ENCODE measurements at places on chromosomes 6 and 20. TPM values are rescaled to one million over a fixed set of nuclear protein-coding genes. Genes with fewer than 3 reads are reported as not detected.
A peak's percentile ranks its signal among the peaks of the same experiment; 100 is the strongest.

The NKX2-2 gene
- total RNA-seq = not detected

The ZNF165 gene
- 1.1 TPM for total RNA-seq

The TLDC2 gene
- not detected for total RNA-seq

The ELOVL2 gene
- 0.59 TPM for total RNA-seq

The GSTA2 gene
- total RNA-seq = not detected

The PDCD2 gene
- total RNA-seq = 88.2 TPM

The VNN1 gene
- total RNA-seq = 0.24 TPM

The SIRPD gene
- total RNA-seq = 0.68 TPM

The HLA-DMA gene
- 10.1 TPM for total RNA-seq

The SIGLEC1 gene
- not detected for total RNA-seq

The SNAP25 gene
- total RNA-seq = 31.3 TPM

The BEND6 gene
- 24.6 TPM for total RNA-seq

The C6orf52 gene
- not detected for total RNA-seq

The ZBTB46 gene
- total RNA-seq = 3.4 TPM

DNA sequence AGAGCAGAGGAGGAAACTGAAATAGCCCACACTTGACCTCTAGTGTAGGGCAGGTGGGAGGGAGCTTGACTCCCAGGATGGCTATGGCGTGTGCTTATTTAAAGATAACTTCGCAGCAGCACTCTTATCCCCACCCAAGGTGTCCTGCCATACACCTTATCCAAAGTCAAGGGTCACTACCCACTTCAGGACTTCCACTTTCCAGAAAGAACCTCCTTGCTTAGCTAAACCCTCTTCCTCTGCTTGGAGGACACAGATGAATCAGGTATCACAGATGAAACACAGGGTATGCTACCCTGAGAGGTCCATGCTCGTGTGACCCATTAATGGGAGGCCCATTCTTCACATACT, 2.3 kb downstream of the RIN2 start:
- no peak for DNase-seq

- no peak for DNase-seq
Observed at GRCh38 chr6:21496706-21497105, 96.8 kb upstream of the SOX4 start.

GRCh38 chr6:159953091-159953601, 15.7 kb upstream of the IGF2R start:
- peak; percentile 36 for DNase-seq

GRCh38 chr6:129432738-129433137, 277.2 kb downstream of the ARHGAP18 start:
- DNase-seq = peak; percentile 13

DNA sequence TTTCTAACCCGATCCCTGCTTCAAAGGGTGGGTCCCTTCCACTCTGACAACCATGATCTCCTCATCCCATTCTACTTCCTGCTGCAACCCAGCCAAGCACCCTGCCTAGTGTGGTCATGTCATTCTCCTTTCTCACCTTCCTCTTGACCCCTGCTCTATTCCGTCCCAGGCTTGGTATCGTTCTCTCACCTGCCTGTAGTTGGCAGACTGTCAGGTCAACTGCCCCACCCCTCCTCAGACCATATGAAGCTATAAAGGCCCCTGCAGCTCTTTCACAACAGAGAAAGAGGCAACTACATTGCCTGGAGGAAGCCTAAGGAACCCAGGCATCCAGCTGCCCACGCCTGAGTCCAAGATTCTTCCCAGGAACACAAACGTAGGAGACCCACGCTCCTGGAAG, at the start of gene MUC21:
Gene MUC21, plus strand, starts transcription at position 280 of the 400 bp plus-strand sequence. CDS start 241 bp downstream, outside the sequence.
- no peak for DNase-seq

DNA sequence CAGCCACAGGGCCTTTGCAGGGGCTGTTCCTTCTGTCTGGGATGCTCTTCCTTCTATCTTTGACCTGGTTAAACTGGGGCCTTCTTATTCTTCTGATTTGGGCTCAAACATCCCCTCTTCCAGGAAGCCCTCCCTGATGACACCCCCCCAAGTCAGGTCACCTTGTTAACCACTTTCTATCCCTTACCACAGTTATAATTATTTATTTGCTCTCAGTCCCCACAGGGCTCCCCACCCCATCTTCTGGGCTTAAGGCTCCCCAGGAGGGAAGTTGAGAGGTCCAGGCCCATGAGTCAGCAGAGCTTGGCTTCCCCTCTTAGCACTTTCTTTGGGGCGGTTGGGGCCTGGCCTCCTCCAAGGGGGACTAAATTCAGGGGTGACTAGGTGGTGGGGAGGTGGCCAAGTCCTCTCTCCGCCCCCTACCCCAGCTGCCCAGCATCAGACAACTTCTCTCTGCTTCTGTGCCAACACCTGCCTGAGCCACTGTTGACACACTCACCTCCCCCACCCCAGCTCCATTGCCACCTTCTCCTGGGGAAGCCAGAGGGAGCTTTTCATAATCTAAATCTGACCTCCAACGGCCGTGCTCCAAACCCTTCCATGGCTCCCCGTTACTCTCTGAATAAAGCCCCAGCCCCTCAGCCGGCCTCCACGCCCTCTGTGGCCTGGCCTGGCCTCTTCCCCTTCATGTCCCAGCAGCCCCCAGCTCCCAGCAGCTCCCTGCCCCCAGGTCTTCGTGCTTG, 70.0 kb downstream of the CEBPB start:
- peak; percentile 40 for DNase-seq

DNA sequence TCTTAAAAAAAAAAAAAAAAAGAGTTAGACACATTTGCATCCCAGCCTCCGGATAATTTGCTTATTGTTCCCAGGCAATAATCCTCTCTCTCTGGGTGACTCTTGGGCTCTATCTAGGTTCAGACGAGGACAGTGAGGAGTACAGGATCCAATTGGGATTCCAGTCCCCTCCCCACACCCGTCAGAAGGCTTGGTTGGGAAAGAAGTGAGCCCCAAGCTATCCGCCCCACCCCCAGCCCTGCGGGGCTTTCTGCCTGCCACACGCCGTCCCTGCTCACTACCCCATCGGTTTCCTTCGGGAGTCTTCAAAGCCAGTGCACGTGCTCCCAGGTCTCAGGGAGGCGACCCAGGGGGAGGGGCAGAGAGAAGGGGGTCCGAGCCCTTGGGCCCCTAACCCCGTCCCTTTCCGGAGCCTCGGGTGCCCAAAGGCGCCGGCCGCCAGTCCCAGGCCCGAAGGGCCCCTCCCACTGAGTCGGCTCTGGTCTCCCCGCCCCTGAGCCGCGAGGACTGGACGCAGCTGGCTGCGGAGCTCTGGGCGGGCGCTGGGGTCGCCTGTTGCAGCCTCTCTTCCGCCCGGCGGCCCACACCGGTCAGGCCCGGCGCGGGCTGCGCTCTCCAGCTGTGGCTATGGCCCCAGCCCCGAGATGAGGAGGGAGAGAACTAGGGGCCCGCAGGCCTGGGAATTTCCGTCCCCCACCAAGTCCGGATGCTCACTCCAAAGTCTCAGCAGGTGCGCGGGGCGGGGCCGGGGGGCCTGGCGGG, 2.5 kb downstream of the MYMX start:
- peak; percentile 69 for DNase-seq

GRCh38 chr6:6665555-6666243, 77.2 kb downstream of the LY86 start:
- DNase-seq = no peak

GRCh38 chr6:167504385-167504961, 179.6 kb downstream of the TTLL2 start:
- DNase-seq = no peak

DNA sequence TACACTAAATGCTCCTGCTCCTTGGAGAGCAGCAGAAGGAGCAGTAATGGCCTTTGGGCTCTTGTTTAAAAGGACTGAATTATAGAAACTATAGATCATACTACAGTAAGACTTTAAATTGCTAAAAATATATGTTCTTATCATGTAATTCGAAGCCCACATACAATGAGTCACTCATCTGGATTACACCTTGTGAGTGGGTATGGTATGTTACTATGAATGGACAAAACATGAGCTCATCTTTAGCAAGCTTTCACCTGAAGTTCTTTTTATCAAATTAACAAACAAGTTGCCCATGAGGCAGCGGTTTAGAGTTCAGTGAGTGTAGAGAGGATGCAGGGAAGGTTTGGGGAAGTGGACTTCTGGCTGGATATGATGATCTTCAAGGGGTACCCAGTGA, 114.4 kb upstream of the CCN2 start:
- no peak for DNase-seq

- DNase-seq = no peak
Observed at GRCh38 chr6:106177786-106178185, 91.7 kb downstream of the PRDM1 start.

DNA sequence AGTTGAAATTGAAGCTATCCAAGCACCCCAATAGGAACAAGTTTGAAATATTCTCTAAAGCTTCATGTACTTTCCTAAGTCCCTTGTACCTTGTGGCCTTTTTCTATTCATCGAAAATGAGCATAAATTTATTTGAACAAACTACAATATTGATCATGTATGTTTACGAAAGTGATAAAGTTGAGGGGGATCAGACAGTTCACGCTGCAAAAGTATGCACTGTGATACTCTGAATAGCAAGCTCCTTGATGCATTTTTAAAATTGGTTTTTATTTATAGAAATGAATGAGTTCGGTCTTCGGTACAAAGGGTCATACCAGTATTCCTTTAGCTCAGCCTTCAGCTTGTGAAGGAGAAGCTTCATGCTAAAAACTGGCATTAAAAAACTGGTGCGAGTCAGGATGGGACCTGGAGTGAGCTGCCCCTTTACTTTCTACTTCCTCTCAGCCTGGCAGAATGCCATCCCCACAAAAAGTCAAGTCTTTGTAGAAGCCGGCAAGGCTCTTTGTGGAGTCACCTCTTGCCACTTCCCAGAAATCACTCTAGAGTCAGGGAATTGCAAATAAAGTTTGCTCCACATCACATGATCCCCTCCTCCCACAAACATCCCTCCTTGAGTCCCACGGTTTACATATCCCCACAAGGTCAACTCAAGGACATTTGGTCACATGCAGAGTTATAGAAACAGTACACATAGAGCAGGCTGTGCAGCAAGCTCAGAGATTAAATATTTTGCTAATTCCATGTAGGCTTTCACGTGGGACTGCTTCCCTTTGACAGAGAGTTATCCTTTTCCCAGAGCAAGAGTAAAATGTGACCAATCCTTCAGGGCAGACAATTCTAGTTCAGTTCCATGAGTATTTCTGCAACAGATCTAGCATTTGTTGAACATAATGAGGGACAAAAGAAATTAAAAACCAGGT, 34.6 kb upstream of the ADGRF1 start:
- peak; percentile 90 for DNase-seq

- DNase-seq = no peak
Observed at GRCh38 chr6:36826520-36827227, 12.6 kb downstream of the CPNE5 start.

DNA sequence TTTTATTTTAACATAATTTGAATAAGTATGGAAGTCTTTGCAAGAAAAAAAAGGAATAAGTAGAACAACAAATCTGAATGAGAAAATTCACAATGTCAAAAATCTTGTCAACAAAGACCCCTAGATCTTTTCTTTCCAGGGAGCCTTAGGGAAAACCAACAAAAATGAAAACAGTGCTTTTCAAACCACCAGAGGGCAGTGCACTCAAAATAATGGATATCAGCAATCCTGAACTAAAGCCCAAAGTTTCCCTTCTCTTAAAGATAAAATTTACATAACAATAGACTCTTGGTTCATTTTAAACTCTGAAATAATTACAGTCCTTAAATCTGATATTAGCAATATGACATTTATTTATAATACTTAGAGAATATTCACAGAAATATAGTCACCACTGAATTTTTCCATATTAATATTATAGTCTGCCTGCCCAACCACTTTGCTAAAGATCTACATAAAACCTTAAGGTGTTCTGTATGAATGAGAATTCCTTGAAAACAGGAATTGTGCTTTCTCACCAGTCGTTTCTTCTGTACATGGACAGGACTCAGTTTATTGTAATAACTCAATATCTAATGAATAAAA, 105.3 kb upstream of the BMP5 start:
- peak; percentile 34 for DNase-seq

GRCh38 chr6:160494576-160494975, 146.4 kb downstream of the SLC22A3 start:
- DNase-seq = no peak

- DNase-seq = peak; percentile 30
Observed at GRCh38 chr6:151160929-151161757, 78.6 kb upstream of the AKAP12 start.

DNA sequence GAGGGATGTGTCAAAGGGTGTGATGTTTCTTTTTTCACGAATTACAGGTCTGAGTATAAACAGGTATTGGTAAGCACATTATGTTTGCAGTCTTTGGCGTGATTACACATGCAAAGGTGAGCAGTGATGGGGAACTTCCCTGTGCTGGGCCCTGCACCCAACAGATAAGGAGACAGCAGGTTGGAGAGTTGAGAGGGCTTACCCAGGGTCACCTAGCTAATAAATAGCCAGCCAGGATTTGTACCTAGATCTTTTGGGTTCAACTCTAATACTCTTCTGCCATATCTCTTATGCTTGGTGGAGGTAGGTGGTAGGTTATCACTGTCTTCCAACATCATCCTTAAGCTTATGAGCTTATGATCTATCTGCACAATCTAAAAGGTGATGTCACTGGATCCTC, 46.5 kb downstream of the AFG1L start:
- DNase-seq = no peak

- DNase-seq = no peak
Observed at GRCh38 chr6:136831873-136832562, 9.6 kb downstream of the PEX7 start.

GRCh38 chr6:30508890-30509736, 19.8 kb downstream of the HLA-E start:
- DNase-seq = peak; percentile 51

- DNase-seq = no peak
Observed at GRCh38 chr20:4110885-4111284, 95.5 kb upstream of the RNF24 start.

GRCh38 chr6:166106076-166106686, 61.5 kb downstream of the TBXT start:
- DNase-seq = peak; percentile 62

GRCh38 chr20:49561806-49562205, 6.1 kb downstream of the PTGIS start:
- DNase-seq = peak; percentile 32

GRCh38 chr6:165804331-165805066, 141.5 kb upstream of the PDE10A start:
- no peak for DNase-seq

GRCh38 chr20:62797671-62798532, 1.6 kb downstream of the MRGBP start:
- no peak for DNase-seq

- DNase-seq = no peak
Observed at GRCh38 chr6:131456565-131456964, 116.5 kb upstream of the ARG1 start.

- no peak for DNase-seq
Observed at GRCh38 chr6:99612551-99613408, 6.1 kb downstream of the PRDM13 start.

DNA sequence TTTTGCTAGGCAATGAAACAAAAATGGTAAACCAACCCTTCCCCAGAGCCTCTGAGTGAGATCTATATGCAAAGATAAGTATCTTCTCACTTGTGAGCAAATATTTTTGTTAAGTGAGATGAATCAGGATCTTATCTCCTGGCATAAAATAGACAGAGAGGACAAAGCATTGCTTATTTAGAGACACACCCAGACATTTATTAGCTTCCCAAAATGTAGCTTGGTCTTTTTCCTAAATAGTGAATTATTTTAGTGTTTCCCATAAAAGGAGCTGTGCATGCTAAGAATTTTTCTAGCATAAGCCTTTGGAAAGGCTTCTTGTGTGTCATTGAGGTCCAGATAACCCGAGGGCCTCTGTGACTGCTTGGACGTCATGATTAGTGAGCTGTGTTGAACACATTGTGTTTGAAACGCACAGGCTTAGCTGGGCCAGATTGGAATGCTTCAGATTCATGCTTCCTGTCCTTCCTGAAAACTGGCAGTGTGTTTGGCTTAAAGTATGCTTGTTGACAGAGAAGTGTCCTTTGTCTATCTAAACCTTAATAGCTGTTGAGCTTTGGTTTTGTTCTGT, 16.5 kb downstream of the MTHFD1L start:
- peak; percentile 97 for DNase-seq

- peak; percentile 61 for DNase-seq
Observed at GRCh38 chr6:131054392-131055250, 8.4 kb downstream of the EPB41L2 start.

Data from RPMI7951 (cell line).